Calu3 (cell line): ENCODE measurements at places on chromosomes 1 and 21. TPM values are rescaled to one million over a fixed set of nuclear protein-coding genes. Genes with fewer than 3 reads are reported as not detected.

Gene CD1B
- total RNA-seq, result not detected in 2 replicates

Gene TMPRSS15
- total RNA-seq, result not detected in 2 replicates

Gene NDC1
- 40.6 and 44.8 TPM in 2 replicates for total RNA-seq

GRCh38 chr1:161092621-161093028, 3.3 kb upstream of the NECTIN4 start:
- peak; percentile 67 for DNase-seq

DNA sequence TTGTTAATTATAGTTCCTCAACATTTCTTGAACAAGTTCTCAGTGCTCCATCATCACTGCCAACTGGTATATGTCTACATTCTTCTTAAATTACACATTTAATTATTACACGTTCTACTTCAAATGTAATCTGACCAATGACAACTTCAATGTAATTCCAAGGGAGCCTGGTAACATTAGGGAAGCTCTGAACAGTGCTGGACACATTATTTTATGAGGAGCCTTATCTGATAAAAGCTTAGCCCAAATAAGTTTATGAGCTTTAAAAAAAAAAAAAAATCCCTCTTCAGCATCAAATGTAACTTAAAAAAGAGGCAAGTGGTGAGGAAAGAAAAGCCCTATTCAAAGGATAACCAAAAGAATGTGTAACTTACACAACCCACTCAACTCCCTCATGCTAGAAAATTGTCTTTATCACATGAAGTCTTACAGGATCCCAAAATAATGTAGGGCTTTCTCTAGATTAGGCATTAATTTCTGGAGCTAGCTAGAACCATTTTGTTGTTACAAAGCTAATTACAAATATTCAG, 35.2 kb upstream of the ABCA4 start:
- no peak for DNase-seq

- DNase-seq, result no peak
Observed at GRCh38 chr1:24343412-24344089, 24.4 kb downstream of the GRHL3 start.

DNA sequence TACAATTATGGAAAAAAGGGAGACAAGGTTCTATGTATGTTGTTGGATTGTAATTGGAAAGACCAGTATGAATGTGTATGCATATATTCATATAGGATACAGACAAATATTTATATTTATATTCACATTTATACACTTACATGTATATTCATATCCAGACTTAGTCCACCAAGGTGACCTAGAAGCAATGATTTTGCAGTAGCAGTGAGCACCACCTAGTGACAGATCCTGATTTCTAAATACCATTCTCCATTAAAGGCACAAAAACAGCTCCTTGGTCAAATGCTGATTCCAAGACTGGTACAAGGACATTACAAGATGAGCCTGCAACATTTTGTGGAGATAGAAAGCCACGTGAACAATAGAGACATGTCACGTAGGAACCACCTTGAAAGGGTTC, 153.4 kb downstream of the SDCCAG8 start:
- DNase-seq, result peak; percentile 37

DNA sequence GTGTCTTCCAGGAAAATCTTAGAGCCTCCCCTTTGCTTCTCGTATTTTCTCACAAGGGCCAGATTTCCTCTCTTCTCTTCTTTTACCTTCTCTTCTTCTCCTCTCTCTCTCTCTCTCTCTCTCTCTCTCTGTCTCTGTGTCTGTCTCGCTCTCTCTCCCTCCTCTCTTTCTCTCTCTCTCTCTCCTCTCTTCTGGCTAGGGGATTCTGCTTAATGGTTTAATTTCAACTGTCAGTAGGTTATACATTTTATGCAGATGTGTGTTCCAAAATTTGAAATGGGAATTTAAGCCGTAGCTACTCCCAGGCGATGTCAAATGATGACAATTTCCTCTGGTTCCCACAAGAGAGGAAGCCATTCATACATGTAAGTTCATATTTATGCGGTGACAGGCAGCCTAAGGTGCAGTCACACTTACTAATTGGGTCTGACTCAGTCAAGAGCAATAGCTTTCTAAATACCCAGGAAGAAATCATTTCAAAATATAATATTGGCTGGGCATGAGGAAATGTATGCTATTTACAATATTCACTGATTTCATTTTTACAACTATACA, 1.4 kb downstream of the DSCAM start:
- no peak for DNase-seq
